ENCODE measurements at places on chromosomes 16 and 17. TPM values are rescaled to one million over a fixed set of nuclear protein-coding genes. Genes with fewer than 3 reads are reported as not detected.
A peak's percentile ranks its signal among the peaks of the same experiment; 100 is the strongest.

DNA sequence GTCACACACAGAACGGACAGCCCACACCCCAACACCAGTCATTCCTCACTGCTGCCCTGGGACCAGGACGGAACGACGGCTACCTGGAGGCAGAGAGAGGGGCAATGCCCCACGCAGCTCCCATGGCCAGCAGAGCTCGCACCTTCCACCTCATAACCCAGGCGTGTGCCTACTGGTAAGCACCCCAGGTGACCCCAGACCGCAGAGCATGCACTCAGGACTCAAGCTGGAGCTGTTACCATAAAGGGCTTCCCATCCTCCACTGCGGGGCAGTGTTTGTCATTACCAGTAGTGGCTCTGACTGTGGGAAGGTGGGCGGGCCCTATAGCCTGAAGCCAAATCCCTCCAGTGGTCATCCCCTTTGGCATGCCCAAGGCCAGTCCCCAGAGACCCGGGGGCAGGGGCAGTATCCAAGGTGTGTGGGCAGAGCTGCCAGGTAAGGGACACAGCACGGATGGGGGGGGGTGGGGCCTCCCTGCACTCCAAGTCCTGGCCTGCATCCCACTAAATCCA, 4.7 kb upstream of the BCAR1 start:
- DNase-seq: peak; percentile 54

DNA sequence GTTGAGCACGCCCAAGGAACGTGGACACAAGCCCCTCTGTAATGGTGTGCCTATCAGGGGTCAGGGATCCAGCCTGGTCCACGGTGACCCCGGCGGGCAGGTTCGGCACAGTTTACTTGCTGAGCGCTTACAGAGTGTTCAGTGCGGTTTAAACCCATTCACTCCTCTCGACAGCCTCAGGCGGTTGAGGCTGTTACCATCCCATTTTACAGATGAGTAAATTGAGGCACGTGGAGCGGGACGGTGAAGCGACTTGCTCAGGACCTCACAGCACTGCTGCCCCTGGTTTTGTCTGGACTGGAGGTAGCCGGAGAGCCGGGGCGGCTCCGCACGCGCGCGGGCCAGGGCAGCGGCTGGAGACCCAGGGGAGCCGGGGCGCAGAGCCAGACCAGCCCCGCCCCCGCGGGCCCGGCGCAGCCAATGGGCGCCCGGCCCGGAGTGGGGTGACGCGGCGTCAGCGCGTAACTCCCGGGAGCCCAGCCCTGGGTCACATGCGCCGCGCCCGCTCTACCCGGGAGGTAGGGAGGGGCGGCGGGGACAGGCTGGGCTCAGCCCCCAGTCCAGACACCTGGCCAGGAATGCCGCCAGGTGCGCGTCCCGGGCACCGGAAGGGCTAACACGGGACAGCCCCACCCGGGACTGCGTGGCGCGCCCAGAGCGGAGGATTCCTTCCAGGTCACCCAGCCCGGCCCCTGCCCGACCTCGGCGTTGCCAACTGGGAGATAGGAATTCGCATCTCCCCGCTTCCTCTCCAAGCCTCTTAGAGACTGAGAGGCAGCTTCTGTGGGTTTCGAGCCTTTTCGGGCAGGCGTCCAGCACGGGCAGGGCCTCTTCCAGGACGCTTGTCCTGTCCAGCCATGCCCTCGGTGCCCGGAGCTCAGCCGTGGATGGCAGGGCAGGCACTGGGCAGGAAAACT, 3.3 kb upstream of the SREBF1 start:
- DNase-seq: peak; percentile 83

DNA sequence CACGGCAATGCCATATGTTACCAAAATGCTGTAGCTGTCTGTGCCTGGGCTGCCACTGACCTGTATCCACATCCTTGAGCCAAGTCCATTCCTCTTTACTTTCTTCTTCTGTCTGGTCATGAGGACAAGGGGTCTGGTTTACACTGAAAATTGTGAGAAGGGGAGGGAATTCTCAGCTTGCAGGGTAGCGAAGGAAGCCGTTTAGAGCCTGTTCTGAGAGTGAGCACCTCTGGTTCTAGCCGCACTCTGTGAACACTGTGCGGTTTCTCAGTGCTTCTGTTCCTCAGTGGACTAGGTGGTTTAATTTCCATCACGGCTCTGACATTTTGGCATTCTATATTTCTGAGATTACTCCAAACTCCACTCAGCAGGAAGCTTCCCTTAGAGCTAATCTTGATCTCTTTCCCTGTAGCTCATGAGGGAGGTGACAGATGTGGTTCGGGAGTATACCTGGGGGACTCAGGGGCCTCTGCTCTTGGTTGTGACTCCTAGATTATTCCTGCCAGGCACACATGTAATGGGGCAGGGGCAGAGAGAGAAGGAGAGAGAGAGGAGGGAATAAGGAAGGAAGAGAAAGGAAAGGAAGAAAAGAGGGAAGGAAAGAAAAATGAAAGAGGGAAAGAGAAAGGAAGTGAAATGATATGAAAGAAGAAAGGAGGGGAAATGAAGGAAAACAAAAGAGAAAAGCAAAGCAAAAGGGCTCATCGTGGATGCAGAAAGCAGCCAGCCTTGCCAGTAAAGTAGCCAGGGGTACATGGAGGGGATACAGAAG, 14.2 kb upstream of the TBX21 start:
- DNase-seq: no peak

GRCh38 chr17:68255731-68256538, 8.1 kb downstream of the AMZ2 start:
- DNase-seq: no peak

ZNF750 gene
- total RNA-seq: 0.23 TPM
